ENCODE measurements at places on chromosomes 3 and 15.

GRCh38 chr3:3800080-3800455, 837 bp downstream of the LRRN1 start:
- DNase-seq, result no peak

- DNase-seq, result no peak
These were observed 2.0 kb downstream of the PXYLP1 start for GRCh38 chr3:141233457-141234161.

- no peak for DNase-seq
These were observed 159.2 kb upstream of the SLCO3A1 start for GRCh38 chr15:91694131-91694830.

DNA sequence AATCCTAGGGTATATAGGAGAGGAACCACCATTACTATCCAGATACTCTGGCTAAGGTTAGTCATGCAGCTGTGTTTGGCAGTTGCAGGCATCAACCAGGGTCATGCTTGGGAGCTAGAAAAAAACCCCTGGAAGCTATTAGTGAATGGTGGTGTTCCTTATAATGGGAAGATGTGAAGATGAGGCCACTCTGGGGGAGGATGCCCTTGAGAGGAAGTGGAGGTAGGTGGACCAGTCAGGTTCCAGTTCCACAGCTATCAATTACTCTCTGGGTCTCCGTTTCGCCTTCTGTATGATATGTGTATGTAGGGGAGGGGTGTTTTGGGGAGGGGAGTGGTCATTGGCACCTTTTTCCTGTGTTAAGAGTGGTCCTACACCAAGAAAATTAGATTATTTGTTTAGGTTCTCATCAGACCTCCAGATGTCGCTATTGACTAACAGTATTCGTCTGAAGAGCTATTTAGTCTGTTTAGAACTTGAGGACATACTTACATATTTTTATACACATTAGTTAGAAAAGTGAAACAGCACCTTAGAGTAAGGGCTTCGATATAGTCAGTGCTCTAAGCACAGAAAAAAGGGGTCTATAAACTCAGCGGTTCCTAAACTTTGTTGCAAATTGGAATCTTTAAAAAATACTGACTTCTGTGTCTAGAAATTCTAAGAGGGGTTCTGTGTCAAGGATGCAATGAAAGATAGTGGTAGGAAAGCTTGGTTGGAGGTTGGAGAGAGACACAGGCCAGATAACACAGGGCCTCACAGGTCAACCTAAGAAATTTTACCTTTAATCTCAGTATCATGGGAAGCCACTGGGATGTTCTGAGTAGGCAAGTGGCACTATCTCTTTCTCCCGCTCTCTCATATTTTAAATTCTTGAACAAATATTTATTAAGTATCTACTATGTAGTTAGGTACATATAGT, 9.1 kb upstream of the HPS3 start:
- DNase-seq, result no peak

- no peak for DNase-seq
These were observed 133.2 kb downstream of the PGPEP1L start for GRCh38 chr15:98874370-98874769.

- DNase-seq, result no peak
These were observed 49.4 kb upstream of the CCDC174 start for GRCh38 chr3:14602006-14602803.

DNA sequence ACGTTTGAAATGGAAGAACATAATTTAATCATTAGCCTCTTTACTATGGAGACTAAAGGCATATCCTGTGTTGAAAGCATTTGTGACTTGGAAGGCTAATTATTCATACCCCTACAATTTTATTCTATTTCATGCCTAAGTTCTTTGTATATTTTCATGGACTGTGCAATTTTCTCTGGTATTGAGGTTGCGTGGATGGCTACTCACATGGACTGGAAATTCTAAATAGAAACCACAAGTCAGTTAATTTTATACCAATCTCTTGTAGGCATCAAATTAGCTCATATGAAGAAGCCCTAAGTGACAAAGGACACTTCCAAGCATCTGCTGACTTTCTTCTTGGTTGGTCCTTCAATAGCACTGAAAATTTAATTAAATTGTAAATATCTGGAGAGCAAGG, 1353.5 kb downstream of the ROBO1 start:
- no peak for DNase-seq

GRCh38 chr3:105278688-105279087, 88.0 kb upstream of the ALCAM start:
- DNase-seq, result no peak

DNA sequence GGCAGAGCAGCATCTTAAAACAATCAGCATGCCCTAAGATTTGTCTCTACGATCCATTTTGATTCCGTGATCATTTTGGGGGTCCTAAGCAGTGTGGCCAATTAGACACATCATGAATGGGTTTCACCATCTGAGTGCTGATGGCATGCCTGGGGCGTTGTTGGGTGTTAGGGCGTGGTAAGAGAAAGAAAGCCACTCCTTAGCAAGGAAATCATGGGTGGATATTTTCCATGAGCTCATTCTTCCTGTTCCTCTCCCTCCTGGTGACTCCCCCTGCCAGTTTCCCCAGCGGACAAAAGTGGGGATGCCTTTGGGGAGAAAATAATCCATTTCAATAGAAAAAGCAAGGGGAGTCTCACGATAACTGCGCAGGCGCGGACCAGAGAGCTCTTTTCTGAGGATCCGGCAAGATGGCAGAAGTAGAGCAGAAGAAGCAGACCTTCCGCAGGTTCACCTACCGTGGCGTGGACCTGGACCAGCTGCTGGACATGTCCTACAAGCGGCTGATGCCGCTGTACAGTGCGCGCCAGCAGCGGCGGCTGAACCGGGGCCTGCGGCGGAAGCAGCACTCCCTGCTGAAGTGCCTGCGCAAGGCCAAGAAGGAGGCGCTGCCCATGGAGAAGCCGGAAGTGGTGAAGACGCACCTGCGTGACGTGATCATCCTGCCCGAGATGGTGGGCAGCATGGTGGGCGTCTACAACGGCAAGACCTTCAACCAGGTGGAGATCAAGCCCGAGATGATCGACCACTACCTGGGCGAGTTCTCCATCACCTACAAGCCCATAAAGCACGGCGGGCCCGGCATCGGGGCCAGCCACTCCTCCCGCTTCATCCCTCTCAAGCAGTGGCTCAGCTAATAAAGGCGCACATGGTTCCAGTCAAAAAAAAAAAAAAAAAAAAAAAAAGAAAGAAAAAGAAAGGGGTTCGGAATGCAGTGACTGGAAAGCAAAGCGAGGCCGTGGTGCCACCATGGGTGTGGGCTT, 301.8 kb downstream of the LRTM1 start:
- no peak for DNase-seq

DNA sequence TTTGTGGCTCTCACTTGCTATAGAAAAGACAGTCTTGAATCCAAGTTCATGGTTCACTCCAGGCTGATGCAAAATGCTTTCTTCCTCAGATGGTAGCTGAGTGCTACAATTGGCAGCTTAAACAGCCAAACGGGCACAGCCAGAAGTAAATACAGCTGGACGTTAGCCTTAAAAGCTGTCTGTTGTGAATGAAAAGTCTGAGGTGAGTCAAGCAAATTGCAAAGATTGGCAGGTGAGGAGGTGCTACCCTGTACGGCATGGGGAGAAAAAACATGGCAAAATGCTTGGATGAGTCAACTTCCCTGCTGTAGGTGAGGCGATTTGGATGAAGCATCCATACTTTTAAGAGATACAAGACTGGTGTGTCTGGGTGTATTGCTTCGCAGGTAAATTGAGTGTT, 40.5 kb downstream of the IL5RA start:
- no peak for DNase-seq

DNA sequence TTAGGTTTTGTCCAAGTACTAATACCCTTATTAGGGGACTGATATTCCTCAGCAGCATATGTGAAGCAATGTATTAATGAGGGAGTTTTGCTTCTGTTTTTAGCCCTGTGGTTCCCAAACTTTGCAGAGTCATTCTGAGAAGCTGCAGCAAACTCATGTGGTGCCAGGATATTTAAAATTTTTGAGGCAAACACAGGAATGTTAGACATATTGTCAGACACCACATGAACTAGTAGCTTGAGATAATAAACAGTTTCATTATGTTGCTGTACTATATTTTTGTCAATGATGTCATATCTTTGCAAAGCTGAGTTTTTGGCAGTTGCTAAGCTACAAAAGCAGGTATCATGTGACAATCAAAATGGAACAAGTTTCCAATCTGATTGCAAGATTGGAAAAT, 36.6 kb downstream of the ATP6V1A start:
- DNase-seq, result no peak

DNA sequence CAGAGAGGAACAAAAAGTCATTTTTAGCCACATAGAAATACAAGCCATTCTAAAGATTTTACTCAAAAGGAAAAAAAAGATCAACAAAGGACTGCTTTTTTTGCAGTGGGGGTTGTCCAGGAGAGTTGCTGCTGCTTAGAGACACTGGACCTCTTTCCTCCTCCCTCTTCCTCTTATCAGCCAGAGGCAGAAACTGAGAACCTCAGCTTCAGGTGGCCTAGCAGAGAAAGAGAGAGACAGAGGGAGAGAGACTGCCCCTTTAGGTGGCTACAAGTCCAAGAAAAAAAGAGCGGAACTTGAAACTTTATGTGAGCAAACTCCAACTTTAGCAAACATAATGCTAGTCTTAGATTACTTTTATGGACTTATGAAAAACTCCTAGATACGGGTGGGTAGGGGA, 54.2 kb downstream of the NPAP1 start:
- no peak for DNase-seq

GRCh38 chr3:16329036-16329825, 64.2 kb downstream of the OXNAD1 start:
- DNase-seq, result no peak

- DNase-seq, result no peak
These were observed 31.5 kb downstream of the ABHD2 start for GRCh38 chr15:89119489-89120478.

DNA sequence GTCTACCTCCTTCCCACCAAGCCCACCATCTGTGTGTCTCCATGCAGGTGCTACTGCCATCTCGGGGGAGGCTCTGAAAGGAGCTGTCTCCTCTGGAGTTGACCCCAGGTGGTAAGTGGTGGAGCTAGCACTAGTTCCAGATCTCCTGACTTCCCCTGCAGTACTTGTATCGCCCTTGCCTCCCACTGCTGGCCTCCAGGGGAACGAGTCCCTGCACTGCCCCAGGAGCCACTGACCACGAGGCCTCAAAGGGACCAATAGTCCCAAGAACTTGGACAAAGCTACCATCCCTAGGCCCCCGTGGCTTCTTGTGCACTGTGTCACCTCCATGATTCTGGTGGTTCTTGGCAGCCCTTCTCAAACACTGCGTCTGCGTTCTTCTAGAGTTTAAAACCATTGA, 98.9 kb downstream of the TOP2B start:
- no peak for DNase-seq

DNA sequence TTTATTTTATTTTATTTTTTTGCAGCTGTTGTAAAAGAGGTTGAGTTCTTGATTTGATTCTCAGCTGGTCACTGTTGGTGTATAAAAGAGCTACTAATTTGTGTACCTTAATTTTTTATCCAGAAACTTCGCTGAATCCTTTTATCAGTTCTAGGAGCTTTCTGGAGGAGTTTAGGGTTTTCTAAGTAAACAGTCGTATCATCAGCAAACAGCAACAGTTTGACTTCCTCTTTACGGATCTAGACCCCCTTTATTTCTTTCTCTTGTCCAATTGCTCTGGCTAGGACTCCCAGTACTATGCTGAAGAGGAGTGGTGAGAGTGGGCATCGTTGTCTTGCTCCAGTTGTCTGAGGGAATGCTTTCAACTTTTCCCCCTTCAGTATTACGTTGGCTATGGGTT, 165.8 kb upstream of the KCNMB2 start:
- no peak for DNase-seq
